ENCODE measurements at places on chromosomes 1 and 21. TPM values are rescaled to one million over a fixed set of nuclear protein-coding genes. Genes with fewer than 3 reads are reported as not detected.

Gene SPRR1A
- not detected for total RNA-seq

Gene PPT1
- 59.0 TPM for total RNA-seq

GRCh38 chr1:226629896-226630550, 81.5 kb downstream of the STUM start:
- no peak for DNase-seq

GRCh38 chr1:7783178-7783711, 846 bp upstream of the PER3 start:
- peak; percentile 94 for DNase-seq

DNA sequence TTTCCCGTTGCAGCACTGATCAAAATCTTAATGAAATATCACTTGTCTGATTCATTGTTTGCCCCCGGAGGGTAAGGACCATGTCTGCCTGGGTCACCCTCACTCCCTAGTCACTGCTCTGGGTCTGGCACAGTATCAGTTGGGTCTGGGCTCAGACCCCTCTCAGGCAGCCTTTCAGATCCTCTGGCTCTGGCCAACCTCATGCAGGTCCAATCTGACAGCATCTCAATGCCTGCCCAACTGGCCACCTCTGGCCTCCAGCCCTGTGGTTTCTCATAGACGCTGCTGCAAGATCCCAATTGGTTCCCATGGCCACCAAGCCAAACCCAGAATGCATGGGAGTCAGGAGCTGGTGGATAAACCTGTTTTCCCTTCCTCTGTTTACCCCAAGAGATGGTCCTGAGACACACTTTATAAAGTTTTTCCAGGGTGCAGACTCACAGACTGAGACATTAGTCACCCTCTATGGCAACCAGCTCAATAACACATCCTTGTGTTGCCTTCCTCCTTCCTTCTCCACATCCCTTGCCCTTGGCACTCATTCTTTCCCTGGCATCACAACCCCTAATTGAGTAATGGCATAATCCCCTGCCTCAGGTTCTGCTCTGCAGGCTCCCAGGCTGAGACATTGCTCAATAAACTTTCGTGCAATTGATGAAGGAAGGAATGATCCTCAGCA, 199.2 kb downstream of the GRIK3 start:
- no peak for DNase-seq

Gene DOP1B
- 8.1 TPM for total RNA-seq

- no peak for DNase-seq
Measured at GRCh38 chr1:230858236-230858820, 10.0 kb downstream of the C1orf198 start.

Gene EDARADD
- total RNA-seq: 0.18 TPM

GRCh38 chr1:15762546-15762945, 4.0 kb downstream of the FBLIM1 start:
- no peak for DNase-seq

- DNase-seq: peak; percentile 43
Measured at GRCh38 chr1:168970926-168971659, 135.4 kb upstream of the ATP1B1 start.

Measured in right cardiac atrium (tissue), 5 donors.